ENCODE measurements at places on chromosomes 11 and 22. TPM values are rescaled to one million over a fixed set of nuclear protein-coding genes. Genes with fewer than 3 reads are reported as not detected.

The RIN1 gene
- polyA plus RNA-seq: 2.6 TPM

The NAV2 gene
- not detected for polyA plus RNA-seq

The MYO7A gene
- polyA plus RNA-seq: not detected

The OR8A1 gene
- polyA plus RNA-seq: not detected

The SMTNL1 gene
- polyA plus RNA-seq: 0.44 TPM

The ZNRF3 gene
- 0.22 TPM for polyA plus RNA-seq

The ARFIP2 gene
- polyA plus RNA-seq: 35.7 TPM

The SPDYC gene
- polyA plus RNA-seq: not detected

The OR52E8 gene
- polyA plus RNA-seq: not detected

The MAPK8IP2 gene
- polyA plus RNA-seq: not detected

The ANGPTL5 gene
- polyA plus RNA-seq: not detected

The ARL2 gene
- 96.1 TPM for polyA plus RNA-seq

The CFL1 gene
- 2,314 TPM for polyA plus RNA-seq

The TMEM151A gene
- not detected for polyA plus RNA-seq

The SMTN gene
- polyA plus RNA-seq: 3.9 TPM

The KRTAP5-7 gene
- not detected for polyA plus RNA-seq

The PDGFD gene
- 0.12 TPM for polyA plus RNA-seq

The SYT12 gene
- polyA plus RNA-seq: not detected

The MOGAT2 gene
- polyA plus RNA-seq: not detected

The CST6 gene
- polyA plus RNA-seq: not detected

The TSGA10IP gene
- polyA plus RNA-seq: not detected

The PANX2 gene
- polyA plus RNA-seq: not detected

The LMO2 gene
- not detected for polyA plus RNA-seq

The SLC22A8 gene
- not detected for polyA plus RNA-seq

The TMPRSS13 gene
- polyA plus RNA-seq: 0.66 TPM

The MB gene
- polyA plus RNA-seq: not detected

The APOL6 gene
- 22.5 TPM for polyA plus RNA-seq

The WNT11 gene
- polyA plus RNA-seq: 0.16 TPM

The NRXN2 gene
- not detected for polyA plus RNA-seq

Measured in naive thymus-derived CD4-positive, alpha-beta T cell (primary cell).